ENCODE measurements at places on chromosomes 16 and 17.

DNA sequence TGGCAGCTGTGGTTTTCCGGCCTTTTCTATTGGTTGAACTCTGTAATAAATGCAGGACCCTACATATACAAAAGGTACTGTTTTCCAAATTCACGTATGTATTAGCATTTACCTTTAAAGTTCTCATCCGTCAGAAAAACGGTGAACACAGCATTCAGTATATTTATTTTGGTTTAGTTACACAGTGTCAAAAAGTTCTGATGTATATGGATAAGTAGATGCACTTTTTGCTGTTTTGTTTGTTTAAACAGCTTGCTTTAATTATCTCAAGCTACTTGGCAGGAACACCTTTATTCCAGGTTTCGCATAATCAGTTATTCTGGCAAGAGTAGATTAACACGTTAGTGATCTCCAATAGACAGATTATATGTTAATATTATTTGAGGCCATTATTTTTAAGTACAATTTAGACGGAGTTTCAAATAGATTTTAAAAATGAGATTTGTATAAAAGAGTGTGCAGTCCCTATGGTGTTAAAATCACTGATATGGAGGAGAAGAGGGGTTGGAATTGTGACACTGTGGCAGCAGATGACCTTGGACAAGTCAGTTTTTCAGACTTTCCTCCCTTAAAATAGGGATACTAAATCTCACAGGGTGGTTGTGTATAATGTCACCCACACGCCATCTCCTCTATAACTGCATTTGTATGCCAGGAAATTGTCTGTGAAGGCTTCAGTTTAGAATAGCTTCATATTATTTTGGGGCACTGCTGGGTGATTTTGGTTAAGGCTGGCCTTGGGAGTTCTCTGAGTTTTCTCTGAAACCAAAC is 2.1 kb downstream of the HERPUD1 start:
- no peak for DNase-seq

- no peak for DNase-seq
Observed at GRCh38 chr17:81259058-81259605, 20.0 kb downstream of the NDUFAF8 start.

DNA sequence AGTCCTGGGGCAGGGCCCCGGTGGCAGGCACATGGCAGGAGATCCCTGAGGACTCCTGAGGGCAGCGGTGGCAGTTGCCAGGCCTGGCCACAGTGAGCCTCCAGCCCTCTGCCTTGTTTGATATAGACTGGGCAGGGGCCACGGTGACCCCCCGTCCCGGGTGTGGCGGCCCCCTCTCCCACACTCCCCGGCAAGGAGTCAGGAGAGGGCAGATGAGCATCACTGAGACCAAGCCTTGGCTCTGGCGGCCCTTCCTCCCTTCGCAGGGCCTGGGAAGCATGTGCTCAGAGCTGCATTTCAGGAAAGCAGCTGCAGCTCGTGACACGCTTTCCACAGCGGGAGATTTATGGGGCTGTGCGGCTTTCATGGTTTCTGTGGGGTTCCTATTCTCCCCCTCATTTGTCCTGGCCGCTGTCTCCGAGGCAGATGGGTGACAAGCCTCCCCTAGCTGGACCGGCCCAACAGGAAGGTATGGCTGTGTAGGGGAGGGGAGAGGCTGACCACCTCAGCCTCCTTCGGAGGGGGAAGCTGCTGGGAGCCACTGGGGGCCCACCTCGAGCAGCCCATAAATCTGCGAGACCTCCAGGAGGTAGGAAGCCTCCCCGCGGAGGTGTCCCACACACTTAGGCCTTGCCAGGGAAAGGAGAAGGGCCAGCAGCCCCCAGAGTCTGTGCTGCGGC is 211.4 kb downstream of the NTN1 start:
- peak; percentile 20 for DNase-seq

DNA sequence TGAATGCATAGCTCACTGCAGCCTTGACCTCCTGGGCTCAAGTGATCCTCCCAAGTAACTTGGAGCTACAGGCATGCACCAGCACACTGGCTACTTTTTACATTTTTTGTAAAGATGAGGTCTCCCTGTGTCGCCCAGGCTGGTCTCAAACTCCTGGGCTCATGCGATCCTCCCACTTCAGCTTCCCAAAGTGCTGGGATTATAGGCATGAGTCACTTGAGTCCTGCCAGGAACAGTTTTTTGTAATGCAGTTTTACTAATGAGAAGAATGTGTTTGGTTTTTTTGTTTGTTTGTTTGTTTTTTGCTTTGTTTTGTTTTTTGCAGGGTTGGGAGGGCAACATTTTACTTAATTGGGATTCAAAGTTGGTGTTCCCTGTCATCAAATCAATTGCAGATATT is 22.2 kb downstream of the SOST start:
- DNase-seq, result no peak

DNA sequence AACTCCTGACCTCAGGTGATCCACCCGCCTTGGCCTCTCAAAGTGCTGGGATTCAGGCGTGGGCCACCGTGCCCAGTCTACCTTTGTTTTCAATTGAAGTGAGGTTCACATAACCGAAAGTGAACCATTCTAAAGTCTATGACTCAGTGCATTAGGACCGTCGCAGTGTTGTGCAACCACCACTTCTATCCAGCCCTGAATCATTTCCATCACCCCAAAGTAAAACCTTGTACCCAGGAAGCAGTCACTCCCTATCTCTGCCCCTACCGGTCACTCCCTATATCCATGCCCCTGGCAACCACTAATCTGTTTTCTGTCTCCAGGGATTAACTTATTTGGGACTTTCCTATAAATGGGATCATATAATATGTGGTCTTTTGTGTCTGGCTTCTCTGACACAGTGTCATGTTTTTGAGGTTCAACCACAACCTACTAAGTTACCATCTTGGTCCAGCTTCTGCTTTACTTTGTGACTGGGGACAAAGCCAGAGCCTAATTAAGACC is 28.3 kb upstream of the CDC42EP4 start:
- peak; percentile 31 for DNase-seq

DNA sequence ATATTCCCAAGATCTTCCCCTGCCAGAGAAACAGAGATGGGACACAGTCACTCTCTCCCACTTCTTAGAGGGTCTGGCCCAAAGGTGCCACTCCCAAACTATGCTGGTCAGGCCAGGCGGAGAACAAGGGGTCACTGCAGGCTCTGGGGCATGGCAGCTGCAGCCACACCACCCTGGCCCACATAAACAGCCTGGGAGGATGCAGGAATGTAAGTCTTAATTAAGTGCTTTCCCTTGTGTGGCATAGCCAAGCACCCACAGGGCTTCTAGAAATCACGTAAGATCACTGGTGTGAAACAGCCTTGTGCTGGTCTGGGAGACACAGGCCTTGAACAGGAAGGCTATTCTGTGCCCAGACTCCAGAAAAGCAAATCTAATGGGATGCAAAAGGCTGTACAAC is 31.5 kb downstream of the ABCC12 start:
- no peak for DNase-seq

DNA sequence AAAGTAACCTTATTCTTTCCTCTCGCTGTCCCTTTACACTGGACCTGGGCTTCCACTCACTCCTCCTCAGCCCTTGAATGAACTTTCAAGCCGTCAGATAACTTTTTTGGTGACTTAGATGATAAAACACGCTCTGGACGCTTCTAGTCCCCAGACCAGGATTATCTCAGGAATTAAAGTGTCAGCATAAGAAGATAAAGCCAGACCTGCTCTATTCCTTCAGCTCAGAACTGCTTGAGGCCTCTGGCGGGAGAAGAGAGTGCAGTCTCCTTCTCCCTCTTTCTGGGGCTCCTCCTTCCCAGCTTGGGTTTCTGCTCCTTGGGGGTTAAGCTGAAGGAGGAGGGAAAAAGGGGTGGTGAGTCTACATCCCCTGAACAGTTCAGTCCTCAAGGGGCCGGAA is 6.6 kb downstream of the LPO start:
- no peak for DNase-seq

DNA sequence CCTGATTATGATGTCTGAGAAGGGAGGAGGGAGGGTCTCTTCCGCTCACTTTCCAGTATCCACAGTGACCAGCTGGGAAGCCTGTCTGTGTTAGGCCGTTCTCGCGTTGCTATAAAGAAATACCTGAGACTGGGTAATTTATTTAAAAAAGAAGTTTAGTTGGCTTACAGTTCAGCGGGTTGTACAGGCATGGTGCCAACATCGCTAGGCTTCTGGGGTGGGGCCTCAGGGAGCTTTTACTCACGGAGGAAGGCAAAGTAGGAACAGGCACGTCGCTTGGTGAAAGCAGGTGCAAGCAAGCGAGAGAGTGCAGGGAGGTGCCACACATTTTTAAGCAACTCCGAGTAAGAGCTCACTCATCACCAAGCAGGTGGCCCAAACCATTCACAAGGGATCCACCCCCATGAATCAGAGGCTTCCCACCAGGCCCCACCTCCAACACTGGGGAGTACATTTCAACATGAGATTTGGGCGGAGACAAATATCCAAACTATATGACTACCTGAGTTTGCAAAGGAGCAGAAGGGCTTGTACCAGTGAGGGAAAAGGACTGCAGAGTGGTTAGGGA is 137.5 kb downstream of the CCDC182 start:
- DNase-seq, result no peak

GRCh38 chr16:57736419-57737351 is 1.1 kb downstream of the KATNB1 start:
- DNase-seq, result no peak

- no peak for DNase-seq
Observed at GRCh38 chr16:16146380-16147315, 76.6 kb downstream of the ABCC6 start.

DNA sequence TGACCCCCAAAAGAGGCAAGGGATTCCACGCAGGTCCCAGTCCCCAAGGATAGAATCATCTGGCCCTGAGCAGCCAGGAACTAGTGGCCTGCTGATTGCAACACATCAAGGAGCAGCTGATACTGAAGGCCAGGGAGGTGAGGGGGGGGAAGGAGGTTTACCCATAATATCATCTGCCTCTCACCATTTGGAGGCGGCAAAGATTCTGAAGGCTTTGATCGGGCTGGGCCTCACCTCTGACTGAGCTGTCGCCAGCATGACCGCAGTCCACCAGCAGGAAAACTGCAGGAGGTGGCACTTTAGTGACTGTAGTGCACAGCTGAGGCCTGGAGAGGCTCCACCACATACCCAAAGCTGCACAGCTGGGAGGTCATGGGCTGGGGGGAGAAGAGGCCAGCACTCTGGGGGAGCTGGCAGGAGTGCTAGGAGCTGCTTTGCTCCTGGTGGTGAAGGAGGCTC is 20.5 kb upstream of the ITGA3 start:
- DNase-seq, result no peak

GRCh38 chr16:3919413-3919812 is 38.9 kb upstream of the CREBBP start:
- DNase-seq, result no peak

DNA sequence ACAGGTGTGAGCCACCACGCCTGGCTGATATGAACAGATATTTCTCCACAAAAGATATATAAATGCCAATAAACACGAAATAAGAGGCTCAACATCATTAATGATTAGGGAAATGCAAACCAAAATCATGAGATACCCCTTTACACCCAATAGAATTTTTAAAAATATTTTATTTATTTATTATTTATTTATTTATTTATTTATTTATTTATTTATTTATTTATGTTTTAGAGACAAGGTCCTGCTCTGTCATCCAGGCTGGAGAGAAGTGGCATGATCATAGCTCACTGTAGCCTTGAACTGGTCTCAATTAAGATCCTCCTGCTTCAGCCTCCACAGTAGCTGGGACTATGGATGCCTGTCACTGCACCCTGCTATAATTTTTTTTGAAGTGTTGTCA is 30.8 kb downstream of the APPBP2 start:
- no peak for DNase-seq

GRCh38 chr16:31080756-31081419 is 6.7 kb downstream of the ZNF646 start:
- DNase-seq, result no peak

Data from Right ventricle myocardium superior (tissue), 1 donor.